ENCODE measurements at places on chromosomes 6 and 20.
A peak's percentile ranks its signal among the peaks of the same experiment; 100 is the strongest.

- DNase-seq, result no peak
These were observed 1107.1 kb upstream of the EYS start for GRCh38 chr6:66814156-66814555.

- DNase-seq, result peak; percentile 82
These were observed 203.9 kb downstream of the HAO1 start for GRCh38 chr20:7736336-7736735.

GRCh38 chr6:167479901-167480648 is 155.2 kb downstream of the TTLL2 start:
- DNase-seq, result no peak

DNA sequence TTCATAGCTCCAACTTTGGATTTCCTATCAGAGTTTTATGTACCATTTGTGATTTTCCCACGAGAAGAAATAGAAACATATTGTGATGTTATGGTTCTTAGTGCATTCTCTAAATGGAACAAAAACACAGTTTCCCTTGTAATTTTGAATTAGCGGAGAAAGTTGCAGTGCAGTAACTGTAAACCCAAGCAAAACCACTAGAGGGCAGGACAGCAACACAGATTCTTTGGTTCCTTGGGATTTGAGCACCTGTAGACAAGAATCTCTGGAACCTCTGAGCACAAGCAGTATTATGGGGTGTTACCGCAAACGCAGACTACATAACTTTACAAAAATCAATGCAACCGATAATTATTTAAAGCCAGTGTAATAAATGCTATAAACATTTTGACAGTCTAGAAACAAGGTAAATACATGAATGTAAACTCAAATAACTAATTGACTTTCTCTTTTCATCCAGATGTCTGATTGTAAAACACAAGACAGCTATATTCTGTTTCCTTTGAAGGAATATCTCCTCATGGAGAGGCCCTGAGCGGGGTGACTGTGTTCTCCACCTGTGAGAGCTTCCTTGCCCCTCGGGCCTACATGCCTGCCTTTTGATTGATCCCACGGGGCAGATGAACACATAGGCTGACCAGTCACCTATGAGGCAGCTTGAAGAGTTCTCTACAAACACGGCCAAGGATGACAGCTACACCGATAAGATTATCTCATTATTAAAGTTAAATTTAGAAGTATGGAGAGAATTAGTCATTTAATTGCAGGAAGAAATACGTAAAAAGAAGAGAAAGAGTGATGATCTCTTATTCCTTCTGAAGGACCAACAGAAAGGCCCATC is 67.5 kb upstream of the COL21A1 start:
- peak; percentile 71 for DNase-seq

All from fibroblast of the aortic adventitia (primary cell).